Mucosa of gallbladder (tissue), 1 donor: ENCODE measurements at places on chromosomes 11 and 22. TPM values are rescaled to one million over a fixed set of nuclear protein-coding genes. Genes with fewer than 3 reads are reported as not detected.

The SCN3B gene
- 0.75 TPM for total RNA-seq

The OR56A3 gene
- not detected for total RNA-seq

The NFAM1 gene
- 3.9 TPM for total RNA-seq

The TIRAP gene
- 20.7 TPM for total RNA-seq

The POU2F3 gene
- total RNA-seq = 6.5 TPM
